ENCODE measurements at places on chromosomes 2 and 18. TPM values are rescaled to one million over a fixed set of nuclear protein-coding genes. Genes with fewer than 3 reads are reported as not detected.

GRCh38 chr2:152611458-152612231 is 105.6 kb downstream of the PRPF40A start:
- no peaks in the 10 kb centered on the region for H3K27me3 ChIP-seq
- peak; percentile 81 for DNase-seq
- peaks cover 27% of the 10 kb centered on the region for H3K4me1 ChIP-seq
- no peak overlapping the region for H3K4me3 ChIP-seq
- H3K36me3 ChIP-seq = peaks cover 49% of the 10 kb centered on the region
- H3K27ac ChIP-seq = no peak overlapping the region

DNA sequence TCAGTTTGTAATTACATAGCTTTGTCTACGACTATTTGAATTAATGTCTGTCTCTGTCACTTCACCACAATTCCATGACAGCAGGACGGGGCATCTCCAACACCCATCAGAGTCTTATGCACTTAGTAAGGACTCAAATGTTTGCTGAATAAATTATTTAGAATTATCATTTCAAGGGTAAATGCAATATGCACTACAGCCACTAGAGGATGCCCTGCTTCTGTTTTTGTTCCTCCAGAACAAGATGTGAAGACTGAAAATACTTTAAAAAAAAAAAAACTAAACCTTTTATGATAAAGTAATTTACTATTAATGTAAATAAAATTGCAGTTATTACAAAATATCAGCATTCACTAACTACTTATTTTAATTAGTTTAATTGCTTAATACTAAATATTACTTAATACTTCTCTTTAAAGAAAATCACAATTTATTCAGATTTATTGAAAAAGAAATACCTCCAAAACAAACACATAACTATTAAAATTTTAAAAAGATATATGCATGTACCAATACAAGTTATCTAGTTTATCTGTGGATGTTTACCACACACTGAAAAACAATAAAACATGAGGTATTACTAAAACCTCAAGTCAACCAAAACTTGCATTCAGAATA is 3.2 kb downstream of the PIGN start:
- peak; percentile 51 for DNase-seq
- H3K27me3 ChIP-seq = no peaks in the 10 kb centered on the region
- H3K27ac ChIP-seq = no peak overlapping the region
- H3K4me3 ChIP-seq = no peak overlapping the region

GRCh38 chr2:127674241-127675209 is 805 bp downstream of the LIMS2 start:
- H3K4me3 ChIP-seq = peak overlapping the region; percentile 61
- no peaks in the 10 kb centered on the region for H3K27me3 ChIP-seq
- peaks cover 47% of the 10 kb centered on the region for H3K4me1 ChIP-seq
- peak overlapping the region; percentile 90 for H3K27ac ChIP-seq
- no peak for DNase-seq
- no peaks in the 10 kb centered on the region for H3K36me3 ChIP-seq

PTPRN gene
- total RNA-seq = not detected

RASGRP3 gene
- total RNA-seq = 2.4 TPM

DNA sequence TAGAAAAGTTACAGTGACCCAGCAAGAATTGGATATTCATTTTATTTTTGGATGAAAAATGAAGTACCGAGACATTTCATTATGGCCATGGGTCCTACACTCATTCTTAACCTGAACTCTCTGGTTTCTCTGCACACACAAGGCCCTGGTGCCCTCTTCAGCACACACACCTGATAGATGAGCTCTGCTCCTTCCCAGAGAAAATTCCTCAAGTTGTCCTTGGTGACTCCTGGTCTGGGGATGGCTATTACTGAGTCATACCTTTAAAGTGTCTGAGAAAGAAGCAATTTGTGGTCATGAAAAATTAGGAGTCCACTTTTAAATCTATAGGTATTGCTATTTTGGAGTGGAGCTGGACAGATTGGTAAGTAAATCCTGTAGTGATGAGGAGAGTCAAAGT is 311.5 kb downstream of the CDH2 start:
- no peak for DNase-seq
- no peak overlapping the region for H3K27ac ChIP-seq
- no peaks in the 10 kb centered on the region for H3K27me3 ChIP-seq
- no peaks in the 10 kb centered on the region for H3K36me3 ChIP-seq

TRIM43 gene
- total RNA-seq = not detected

GRCh38 chr2:109558076-109558882 is 55.5 kb downstream of the SEPTIN10 start:
- H3K4me1 ChIP-seq = no peaks in the 10 kb centered on the region
- H3K4me3 ChIP-seq = no peak overlapping the region
- no peak for DNase-seq
- peaks cover 74% of the 10 kb centered on the region for H3K36me3 ChIP-seq
- H3K27ac ChIP-seq = no peak overlapping the region
- no peaks in the 10 kb centered on the region for H3K27me3 ChIP-seq

Measured in tibial nerve (tissue), 4 donors.